Stimulated activated CD4-positive, alpha-beta T cell treated with anti-CD3 and anti-CD28 coated beads, Interleukin-12 subunit alpha, Interleukin-12 subunit beta, amount 100 ng/mL, for 48 hours (primary cell): ENCODE measurements at places on chromosomes 1 and 21.

- DNase-seq = no peak
Observed at GRCh38 chr1:208919371-208919770, 664.1 kb upstream of the CAMK1G start.

DNA sequence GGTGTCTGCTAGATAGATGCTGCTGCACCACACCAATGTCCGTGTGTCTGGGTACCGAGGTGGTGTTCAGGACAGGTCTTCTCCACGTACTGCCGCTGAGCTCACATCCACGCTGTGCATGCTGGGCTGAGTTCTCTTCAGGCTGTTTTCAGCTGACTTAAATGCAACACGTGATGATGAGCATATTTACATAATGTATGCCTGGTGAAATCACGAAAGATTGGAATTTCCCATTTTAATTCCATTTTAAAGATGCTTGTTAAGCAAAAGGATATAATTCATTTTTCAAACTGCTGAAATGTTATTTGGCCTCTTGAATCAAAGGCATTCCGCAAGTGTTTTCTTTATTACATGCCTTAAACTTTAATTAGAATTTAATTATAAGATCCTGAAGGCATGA is 107.9 kb downstream of the FGGY start:
- no peak for DNase-seq

DNA sequence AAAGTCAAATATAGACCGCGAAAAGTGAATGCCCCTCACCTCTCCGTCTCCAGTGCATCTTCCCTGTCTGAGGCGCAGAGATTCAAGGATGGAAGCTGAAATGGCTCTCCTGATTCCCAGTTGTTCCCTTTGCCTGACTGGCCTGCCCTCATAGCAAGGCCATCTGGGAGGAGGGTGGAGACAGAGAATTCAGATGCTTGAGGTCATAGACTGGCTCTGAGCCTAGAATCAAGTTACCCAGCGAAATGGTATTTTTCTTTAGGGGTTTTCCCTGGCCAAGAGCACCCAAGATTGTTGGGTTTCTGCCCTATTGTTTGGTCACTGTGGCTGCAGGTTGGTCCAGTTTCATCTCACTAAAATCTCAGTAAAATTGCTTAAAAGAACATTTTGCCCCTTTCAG is 7.2 kb downstream of the METTL13 start:
- DNase-seq = no peak

DNA sequence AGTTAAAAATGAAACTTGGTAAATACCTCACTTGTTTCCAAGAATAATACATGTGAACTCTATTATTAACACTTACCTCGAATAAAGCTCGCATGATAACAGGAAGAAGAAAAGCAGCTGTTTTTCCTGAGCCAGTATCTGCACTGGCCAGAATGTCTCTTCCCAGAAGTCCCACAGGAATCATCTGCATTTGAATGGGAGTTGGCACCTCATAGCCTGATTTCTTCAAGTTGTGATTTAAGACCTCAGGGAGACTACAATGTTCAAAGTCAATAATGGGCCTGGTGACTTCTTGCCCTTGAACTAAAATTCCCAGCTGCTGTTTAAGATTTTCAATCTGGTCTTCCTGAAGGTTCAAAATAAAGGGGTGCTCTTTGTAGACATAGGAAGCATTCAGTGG is 3.8 kb downstream of the DDX59 start:
- DNase-seq = no peak

DNA sequence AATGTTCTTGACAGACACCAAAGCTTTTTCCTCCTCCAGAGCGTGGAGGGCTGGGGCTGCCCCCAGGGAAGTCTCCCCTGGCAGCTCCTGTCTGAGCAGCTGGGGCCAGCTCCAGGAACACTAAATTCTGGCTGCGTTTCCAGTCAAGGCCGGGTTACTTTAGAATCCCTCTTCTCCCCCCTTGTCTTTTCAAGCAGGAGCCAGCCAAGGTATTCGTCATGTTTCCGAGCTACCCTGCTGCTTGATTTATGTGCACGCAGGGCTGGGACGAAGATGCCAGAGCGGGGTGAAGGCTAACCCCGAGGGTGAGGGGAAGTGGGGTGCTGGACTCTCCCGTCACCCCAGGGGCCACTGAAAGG is 68.1 kb upstream of the ANGPTL1 start:
- DNase-seq = no peak

- DNase-seq = no peak
Observed at GRCh38 chr1:10890491-10891071, 94.1 kb upstream of the CASZ1 start.

DNA sequence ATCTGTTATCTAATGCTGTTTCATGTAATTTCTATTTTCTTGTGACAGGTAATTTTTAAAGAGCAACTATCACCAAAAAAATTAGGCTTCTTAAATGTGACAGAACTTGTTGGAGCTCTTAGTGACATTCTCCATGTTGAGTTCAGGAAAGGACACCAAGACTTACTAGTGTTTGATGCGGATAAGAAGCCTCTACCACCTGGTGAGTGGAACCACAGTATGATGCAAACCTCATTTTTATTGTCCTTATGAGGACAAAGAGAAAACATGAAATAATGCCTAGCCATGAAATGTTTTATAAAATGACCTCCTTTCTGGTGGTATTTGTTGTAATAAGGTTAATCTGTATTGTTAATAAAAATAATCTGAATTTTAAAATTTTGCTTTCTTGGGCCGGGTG is 39.1 kb downstream of the TDRD5 start:
- no peak for DNase-seq

DNA sequence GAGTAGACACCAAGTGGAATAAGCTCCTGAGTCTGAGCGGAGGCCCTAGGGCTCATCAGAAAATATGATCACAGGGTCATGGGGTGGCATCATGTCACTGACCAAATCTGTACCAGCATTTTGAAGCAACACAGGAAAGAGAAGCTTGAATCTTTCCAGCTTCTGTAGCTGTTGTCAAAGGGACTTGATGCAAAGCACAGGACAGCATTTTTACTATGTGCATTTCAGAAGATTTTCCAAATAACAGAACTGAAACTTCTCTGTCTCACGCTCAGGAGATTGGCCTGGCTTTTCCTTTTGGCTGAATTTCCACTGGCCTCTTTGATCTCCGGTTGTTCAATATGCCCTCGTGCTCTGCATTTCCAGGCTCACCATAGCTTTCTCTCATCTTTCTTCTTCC is 127.2 kb upstream of the ATP1B1 start:
- no peak for DNase-seq

DNA sequence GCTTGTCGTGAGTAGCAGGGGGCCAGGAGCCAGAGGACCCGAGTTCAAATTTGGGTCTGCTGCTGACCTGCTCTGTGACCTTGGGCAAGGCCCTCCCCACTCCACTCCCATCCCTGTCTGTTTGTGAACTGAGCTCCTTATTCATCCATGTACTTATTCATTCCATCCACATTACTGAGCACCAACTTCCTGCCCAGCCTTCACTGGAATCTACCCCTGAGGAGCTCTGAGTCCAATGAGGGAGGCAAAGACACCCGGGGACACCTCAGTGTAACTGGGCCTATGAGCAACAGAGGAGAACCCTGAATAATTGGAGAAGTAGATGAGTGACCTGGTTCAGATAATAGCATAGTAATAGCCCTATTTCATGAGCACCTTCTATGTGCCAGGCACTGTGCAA is 8.9 kb downstream of the BSND start:
- no peak for DNase-seq

DNA sequence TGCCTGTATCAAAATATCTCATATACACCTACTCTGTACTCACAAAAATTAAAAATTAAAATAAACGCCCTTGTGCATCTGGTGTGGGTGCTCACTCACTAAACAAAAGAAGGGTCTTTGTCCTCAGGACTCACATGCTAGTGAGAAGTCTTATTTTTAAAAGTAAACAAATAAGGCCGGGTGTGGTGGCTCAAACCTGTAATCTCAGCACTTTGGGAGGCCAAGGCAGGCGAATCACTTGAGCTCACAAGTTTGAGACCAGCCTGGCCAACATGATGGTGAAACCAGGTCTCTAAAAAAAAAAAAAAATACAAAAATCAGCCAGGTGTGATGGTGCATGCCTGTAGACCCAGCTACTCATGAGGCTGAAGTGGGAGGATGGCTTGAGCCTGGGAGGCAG is 51.5 kb downstream of the BCAR3 start:
- DNase-seq = no peak

DNA sequence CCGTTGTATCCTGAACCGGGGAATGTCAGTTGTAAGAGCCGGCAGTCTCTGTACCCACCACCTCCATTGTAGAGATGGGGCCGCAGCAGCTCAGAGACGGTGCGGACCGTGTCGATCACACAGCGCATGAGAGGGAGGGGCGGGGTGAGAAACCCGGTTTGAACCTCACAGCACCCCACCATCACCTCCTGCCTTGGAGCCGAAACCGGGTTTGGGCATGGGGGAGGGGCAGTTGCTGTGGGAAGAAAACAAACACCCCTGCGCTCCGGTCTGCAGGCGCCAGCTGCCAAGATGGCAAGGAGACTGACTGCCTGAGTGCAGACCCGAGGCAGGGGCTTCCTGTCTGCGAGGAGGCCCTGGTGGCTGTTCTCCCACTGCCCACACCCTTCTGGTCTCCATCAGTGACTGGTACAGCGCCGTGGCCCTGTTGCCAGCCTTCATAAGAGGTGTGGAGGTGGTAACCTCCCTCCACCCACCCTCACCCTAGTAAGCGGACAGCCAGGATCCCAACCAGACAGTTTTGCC is 69.2 kb upstream of the SSBP3 start:
- no peak for DNase-seq

DNA sequence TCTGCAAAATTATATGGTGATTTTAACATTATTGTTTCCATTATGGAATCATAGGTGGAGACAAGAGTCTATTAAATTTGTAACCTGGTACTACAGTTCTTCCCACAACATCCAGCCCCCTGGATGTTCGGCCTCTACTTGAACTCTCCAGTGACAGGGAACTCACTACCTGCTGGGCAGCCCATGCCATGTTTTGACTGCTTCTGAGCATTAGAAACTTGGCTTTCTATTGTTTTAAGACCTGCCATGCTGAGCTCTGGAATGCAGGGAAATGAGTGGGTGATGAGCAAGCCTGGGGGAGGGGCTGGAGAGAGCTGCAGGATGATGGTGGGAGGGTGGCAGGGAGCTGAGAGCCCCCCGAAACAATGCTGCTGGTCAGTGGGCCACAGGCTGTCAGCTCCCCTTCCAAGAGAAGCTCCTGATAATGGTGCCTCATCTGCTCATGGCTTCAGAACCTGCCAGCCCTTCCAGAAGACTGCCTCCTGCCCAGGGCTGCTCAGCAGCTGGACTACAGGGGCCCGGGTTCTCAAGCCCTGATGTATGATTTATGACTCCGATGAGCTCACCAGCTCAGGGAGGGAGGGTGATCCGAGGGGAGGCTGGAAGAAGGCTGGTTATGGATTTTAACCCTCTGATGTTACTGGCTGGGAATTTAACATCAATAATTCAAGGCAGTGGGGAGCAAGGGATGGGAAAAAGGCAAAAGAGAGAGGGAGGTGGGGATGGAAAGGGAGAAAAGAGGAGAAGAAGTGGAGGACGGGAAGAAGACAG is 205.0 kb downstream of the HIVEP3 start:
- DNase-seq = no peak

DNA sequence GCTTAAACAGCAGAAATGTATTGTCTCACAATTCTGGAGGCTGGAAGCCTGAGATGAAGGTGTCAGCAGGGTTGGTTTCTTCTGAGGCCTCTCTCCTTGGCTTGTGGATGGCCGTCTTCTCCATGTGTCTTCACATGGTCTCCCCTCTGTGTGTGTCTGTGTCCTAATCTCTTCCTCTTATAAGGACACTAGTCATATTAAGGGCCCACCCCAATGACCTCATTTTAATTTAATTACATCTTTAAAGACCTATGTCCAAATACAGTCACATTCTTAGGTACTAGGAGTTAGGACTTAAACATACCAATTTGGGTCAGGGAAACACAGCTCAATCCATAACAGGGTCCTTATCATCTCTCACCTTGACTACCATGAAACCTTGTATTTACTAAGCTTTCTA is 14.8 kb upstream of the OLIG2 start:
- DNase-seq = no peak

GRCh38 chr1:42219627-42220026 is 55.1 kb upstream of the GUCA2A start:
- DNase-seq = no peak

DNA sequence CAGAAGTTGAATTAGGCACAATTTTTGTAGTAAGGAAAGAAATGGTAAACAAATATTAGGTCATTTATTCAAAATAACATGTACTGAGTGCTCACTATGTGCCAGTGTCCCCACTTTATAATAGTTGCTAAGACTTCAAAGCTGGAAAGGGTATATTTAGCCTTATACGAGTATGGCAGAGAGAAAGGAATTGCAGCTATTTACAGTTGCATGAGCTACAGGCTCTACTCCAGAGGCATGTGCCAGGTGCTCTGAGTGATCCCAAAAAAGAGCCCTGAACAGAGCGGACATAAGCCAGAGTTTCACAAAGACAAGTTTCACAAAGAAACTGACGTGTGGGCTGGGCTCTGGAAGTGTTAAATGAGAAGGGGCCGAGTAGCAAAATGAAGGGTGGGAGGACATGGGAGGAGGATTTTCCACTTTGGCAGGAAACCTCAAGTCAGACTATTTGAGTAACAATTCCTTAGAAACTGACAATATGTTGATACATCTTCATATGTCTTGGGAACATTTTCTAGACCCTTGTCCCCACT is 40.9 kb downstream of the FASLG start:
- DNase-seq = no peak
